ENCODE measurements at places on chromosomes 12 and 14.

DNA sequence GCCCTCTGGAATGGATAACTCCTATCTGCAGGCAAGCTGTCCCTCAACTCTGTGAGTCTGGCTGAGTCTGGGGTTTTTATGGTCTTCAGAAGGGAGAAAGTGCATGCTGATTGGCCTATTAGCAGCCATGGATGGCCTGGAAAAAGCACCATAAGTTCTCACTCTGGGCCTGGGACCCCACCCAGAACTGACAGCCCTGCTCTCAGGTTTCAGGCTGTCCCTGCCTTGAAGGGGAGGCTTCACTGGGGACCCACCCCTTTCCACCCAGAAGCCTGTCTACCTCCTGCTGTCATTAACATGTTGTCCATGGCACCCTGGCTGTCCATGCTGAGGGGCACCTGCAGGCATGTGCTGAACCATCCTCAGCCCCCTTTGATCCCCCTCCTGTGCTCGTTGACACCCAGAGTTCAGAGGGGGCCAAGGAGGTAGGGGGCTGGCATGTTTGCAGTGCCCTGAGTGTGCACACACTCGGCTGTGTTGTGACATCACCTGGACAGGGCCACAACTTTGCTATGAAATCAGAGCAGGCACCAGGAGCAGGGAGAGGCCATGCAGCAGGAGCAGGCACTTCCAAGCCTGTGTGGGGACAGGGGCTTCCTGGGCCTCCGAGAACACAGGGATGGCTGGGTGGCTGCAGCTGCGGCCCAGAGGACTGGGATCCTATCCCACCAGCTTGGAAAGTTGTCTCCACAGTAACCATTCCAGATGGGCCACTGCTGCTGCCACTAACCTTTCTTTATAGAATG, 84.7 kb downstream of the ACSS3 start:
- DNase-seq: no peak

- no peak for DNase-seq
Observed at GRCh38 chr14:30443368-30444007, 115.5 kb upstream of the G2E3 start.

DNA sequence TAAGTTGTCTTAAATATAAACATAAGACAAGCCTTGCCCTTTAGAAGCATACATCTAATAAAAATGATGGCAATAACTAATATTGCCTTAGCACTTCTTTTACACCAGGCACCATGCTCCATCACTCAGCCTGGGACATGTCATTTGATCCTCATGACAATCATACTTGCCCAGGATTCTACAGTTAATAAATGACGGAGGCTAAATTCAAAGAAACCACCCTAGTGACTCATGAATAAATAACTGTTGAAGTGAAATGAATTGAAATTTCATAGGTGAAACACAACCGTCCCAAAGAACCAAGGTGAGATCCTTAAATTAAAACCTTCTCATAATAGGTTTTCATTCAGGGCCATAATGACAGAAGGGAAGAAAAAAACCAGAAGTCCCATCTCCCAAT, 89.5 kb downstream of the GRIN2B start:
- DNase-seq: no peak

DNA sequence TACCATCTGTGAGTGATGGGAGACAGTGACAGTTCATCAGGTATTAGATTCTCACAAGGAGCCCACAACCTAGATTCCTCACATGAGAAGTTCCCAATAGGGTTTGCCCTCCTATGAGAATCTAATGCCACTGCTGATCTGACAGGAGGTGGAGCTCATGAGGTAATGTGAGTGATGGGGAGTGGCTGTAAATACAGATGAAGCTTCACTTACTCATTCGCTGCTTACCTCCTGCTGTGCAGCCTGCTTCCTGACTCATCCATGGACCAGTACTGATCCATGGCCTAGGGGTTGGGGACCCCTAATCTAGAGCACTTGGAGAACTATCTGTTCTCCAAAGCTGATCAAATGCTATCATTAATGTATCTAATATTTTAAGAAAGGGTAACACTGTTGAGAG, 17.7 kb downstream of the CLEC2D start:
- no peak for DNase-seq
